Activated naive CD4-positive, alpha-beta T cell treated with anti-CD3 and anti-CD28 coated beads, Interleukin-2, amount 10 ng/mL, durations not matched to agents 7 days and 5 days (primary cell): ENCODE measurements at places on chromosomes 16 and 17.

DNA sequence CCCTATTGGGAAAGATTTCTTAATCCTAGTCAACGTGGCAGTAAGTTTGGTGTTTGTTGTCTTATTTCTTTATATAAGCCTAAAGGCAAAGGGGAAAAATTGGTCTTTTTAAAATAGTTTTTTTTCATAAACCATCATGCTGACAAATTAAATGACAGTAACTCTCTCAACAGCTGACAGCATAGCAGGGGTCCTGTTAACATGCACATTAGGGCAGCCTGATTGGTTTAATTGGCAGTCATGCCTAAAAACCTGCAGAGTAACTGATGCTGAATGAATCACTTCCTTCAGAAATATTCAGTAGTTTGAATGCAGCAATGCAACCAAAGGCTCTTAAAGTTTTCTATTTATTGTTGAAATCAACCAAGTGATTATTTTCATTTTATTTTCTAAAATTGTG, 85.4 kb downstream of the ITFG1 start:
- no peaks in the 10 kb centered on the region for H3K27me3 ChIP-seq
- H3K36me3 ChIP-seq: peaks cover 19% of the 10 kb centered on the region
- H3K4me1 ChIP-seq: no peaks in the 10 kb centered on the region
- H3K4me3 ChIP-seq: no peak overlapping the region
- DNase-seq: no peak

DNA sequence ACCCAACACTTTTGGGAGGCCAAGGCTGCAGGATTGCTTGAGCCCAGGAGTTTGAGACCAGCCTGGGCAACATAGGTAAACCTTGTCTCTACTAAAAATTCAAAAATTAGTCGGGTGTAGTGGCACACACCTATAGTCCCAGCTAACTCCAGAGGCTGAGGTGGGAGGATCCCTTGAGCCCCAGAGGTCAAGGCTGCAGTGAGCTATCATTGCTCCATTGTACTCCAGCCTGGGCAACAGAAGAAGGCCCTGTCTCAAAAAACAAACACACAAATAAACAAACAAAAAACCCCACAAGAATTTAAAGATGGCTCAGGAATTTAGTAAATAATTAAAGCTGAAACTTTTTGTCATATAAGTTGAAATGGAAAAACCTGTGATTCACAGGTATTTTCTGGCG, 2.3 kb upstream of the TMEM170A start:
- no peaks in the 10 kb centered on the region for H3K27me3 ChIP-seq
- H3K4me3 ChIP-seq: no peak overlapping the region
- H3K4me1 ChIP-seq: peaks cover 23% of the 10 kb centered on the region
- peaks cover 4% of the 10 kb centered on the region for H3K36me3 ChIP-seq
- no peak for DNase-seq

GRCh38 chr16:19062706-19063105, 4.7 kb upstream of the COQ7 start:
- H3K27ac ChIP-seq: no peak overlapping the region
- no peak overlapping the region for H3K4me3 ChIP-seq
- H3K36me3 ChIP-seq: no peaks in the 10 kb centered on the region
- H3K4me1 ChIP-seq: peaks cover 8% of the 10 kb centered on the region
- peaks cover 3% of the 10 kb centered on the region for H3K27me3 ChIP-seq

DNA sequence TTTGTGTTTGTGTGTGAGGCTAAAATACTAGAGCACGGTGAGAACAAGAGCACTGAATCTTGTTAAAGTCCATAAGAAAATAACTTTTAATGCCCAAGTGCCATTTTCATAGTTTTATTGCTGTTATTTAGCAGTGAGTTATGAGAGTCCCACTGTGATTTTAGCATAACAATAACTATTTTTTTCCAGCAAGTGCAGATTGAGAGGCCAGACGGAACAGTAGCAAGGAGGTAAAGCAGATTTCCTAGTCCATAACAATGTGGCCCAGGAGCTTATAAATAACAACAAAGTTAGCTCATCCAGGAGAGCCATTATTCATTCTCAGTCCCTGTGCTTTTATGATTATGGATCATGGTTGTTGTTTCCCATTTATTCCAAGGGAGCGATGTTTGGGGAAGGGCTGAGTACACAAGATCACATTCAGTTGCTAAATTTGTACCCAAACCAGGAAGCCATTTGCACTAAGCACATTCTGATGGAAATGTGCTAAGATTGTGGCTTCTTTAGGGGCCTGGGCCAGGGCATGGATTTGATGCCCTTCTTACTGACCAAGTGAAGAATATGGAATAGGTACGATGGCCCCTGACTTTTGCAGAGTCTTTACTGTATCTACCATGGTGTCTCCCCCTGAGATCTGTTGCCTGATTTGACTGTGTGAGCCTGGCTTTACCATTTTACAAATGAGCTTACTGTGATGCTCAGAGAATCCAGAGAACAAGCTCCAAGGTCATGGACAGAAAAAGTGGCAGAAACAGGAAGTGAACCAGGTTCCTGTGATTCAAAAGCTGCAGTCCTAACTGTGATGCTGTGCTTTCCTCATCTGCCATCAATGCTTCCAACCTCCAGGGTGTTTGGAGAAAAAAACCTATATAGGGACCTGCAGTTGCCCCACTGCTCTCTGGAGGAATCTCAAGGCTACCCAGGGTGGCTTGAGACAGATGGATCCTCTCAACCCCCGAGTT, 204.7 kb upstream of the HSBP1 start:
- no peak for DNase-seq
- H3K4me3 ChIP-seq: no peak overlapping the region
- no peak overlapping the region for H3K27ac ChIP-seq
- H3K36me3 ChIP-seq: no peaks in the 10 kb centered on the region

DNA sequence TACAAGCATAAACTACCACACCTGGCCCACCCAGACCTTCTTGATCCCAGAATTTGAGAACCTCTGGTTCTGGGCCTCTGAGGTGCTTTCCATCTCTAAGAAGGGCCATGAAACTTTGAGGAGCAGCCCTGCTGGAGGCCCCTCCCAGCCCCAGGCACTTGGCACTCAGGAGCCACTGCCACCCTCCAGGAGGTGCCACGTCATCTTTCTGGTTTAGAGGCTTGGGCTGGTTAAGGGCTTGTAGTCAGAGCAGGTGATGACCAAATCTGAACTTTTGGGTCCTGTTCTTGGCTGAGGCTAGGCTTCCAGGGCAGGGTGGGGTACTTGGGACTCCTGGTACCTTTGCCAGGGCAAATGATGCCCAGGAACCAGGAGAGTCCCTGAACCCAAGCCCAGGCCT, 13.8 kb upstream of the DLX4 start:
- no peak for DNase-seq
- H3K27me3 ChIP-seq: peaks cover 71% of the 10 kb centered on the region
- H3K4me1 ChIP-seq: no peaks in the 10 kb centered on the region

DNA sequence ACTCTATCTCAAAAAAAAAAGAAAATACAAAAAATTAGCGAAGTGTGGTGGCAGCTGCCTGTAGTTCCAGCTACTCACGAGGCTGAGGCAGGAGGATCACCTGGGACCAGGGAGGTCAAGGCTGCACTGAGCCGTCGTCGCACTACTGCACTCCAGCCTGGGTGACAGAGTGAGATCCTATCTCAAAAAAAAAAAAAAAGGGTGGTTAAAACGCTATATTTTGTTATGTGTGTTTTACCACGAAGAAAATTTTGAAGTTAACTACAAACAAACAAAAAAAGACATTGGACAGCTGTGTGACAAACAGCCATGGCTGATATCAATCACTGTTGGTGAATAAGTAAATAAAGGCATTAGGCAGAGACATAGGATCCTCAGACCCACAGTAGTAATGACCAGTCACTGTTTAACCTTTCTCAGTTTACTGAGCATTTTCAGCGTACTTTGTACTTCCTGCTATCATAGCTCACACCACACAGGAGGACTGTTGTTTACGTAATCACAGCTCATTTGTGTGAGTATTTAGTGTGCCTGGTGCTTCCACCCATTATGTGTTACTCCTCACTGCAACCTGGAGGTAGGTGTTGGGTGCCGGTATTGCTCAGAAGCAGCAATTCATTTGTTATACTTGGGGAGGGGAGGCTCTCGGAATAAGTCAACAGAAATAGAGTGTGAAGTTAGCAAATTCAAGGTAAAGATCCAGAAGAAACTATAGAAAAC, 55.4 kb downstream of the COPRS start:
- DNase-seq: no peak
- no peaks in the 10 kb centered on the region for H3K4me1 ChIP-seq
- peaks cover 8% of the 10 kb centered on the region for H3K27me3 ChIP-seq

- no peak overlapping the region for H3K27ac ChIP-seq
- H3K27me3 ChIP-seq: peaks cover 59% of the 10 kb centered on the region
- H3K4me3 ChIP-seq: no peak overlapping the region
- no peaks in the 10 kb centered on the region for H3K36me3 ChIP-seq
- H3K4me1 ChIP-seq: peaks cover 8% of the 10 kb centered on the region
Measured at GRCh38 chr16:66402591-66403230, 24.4 kb upstream of the BEAN1 start.

DNA sequence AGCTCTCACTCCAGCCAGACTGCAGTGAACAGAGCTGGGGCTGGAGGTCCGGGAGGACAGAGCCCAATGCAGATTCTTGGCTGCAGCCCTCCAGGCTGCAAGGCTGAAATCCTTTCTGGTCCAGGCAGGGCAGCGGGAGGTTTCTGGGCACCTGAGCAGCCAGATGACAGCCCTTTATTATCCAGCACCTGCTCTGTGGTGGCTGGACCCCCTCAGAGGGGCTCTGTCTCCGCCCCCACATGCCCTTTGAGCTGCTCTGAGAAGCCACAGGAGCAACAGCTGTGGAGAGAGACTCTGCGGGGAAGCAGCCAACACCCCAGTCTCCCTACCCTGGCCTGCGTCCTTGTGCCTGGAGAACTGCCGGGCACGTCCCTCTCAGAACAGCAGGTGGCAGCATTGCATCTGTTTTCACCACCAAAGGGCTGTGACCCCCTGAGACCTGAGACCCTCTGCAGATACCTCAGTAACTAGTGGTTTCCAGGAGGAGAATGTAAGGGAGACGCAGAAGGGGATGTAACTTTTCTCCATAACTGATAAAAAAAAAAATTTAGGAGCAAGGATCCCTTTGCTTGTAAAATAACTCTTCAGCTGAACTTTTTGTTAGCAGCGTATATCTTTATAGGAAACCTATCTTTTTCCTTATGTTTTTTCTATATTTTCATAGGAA, 3.7 kb upstream of the CNP start:
- H3K36me3 ChIP-seq: peaks cover 3% of the 10 kb centered on the region
- H3K27ac ChIP-seq: no peak overlapping the region
- DNase-seq: peak; percentile 84
- no peak overlapping the region for H3K4me3 ChIP-seq
- H3K4me1 ChIP-seq: peaks cover 22% of the 10 kb centered on the region

DNA sequence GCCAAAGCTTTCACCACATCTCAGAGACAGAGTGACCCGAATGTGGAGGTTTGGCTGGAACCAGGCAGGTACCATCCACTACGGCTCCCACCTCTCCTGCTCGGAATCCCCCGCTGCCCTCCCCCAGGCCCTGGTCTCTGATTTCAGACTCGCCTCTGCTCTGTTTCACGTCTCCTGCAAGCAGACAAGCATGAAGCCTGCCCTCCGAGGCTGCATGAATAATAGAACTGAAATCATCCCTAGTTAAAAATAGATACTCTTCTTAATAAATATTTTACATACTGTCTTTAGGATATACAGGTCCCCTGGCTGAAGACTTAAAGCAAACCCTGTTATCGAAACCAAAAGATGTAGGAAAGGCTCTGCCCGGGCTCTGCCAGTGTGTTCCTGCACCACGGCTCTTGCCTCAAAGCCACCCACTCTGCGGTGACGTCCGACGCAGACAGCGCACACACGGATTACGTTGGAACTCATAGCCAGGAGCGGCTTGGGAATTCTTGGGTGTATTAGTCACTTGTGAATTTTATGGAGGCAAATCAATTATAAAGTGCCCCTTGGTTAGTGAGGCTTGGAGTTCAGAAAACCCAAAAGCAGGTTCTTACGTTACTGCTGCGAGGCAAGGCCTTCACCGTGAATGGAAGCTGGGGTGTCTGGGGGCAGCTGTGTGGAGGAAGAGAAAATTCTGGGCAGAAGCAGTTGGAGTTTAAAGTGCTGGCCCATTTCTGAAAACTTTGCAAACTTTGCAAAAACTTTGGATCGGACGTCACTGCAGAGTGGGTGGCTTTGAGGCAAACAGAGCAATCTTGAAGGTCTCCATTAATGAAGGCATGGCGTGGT, 25.6 kb upstream of the NPTX1 start:
- DNase-seq: no peak
- H3K27me3 ChIP-seq: peaks cover 81% of the 10 kb centered on the region
- peaks cover 10% of the 10 kb centered on the region for H3K4me1 ChIP-seq
- H3K36me3 ChIP-seq: no peaks in the 10 kb centered on the region

DNA sequence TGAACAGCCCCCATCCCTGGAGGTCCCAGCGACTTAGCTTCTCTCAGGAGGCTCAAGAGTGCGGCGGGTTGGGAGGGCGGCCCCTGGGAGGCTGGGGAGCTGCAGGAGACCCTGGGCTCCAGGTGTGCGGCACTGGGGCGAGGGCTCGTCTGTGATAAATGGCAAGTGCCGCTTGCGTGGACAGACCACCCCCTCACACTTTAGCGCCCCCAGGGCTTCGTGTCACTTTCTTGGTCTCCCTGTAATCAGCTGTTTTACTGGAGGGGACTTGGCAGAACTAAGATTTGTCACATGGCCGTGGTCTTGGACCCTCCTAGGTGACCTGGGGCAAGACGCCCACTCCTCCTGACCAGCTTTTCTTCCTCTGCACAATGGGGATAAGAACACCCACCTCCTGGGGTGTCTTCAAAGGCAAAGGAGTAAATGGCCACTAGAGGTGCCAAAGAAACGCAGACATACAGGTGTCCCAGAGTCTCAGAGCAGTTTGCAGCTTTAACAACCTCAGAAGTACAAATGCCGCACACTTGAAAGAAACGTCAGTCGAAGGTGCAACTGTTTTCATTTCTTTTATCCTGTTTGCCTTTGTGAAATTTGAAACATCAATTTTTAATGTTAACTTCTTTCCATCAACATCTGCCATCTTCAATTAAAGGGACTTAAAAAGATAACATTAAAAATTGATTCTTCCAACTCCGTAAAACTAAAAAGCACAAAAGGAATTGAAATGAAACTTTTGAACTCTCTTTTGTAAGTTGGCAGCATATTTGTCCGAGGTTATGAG, 946 bp downstream of the OSGIN1 start:
- H3K27me3 ChIP-seq: peaks cover 43% of the 10 kb centered on the region
- H3K36me3 ChIP-seq: no peaks in the 10 kb centered on the region
- peak; percentile 52 for DNase-seq
- H3K4me3 ChIP-seq: peak overlapping the region; percentile 64
- H3K27ac ChIP-seq: no peak overlapping the region

DNA sequence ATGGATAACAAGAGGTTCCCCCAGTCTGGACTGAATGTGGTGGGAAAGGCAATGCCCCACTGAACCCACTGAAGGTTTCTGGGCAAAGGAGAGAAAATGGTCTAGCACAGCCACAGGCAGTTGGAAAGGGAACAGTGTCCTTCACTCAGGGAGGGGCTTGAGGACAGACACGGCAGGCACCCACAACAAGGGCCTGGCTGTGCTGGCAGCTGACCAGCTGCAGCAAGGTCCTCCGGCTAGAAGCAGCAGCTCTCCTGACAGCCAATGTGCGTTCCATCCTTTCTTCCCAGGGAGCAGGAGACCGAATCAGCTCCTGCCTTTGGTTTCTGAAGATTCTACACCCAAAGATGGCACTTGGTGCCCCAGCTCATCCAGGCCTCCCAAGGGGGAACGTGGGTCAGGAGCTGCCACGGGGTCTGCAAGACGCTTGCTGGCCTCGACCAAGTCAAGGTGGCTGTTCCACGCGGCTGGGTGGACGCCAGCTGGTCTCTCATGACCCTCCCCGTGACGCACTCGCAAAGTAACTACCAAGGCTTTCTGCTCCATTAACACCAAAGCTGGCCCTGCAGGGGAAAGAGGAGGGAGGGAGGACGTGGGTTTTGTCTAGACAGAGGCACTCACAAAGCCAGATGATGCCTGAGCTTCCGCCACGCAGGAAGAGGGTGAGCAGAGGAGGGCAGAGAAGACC, 11.1 kb downstream of the ABR start:
- H3K27ac ChIP-seq: no peak overlapping the region
- no peaks in the 10 kb centered on the region for H3K4me1 ChIP-seq
- H3K27me3 ChIP-seq: peaks cover 17% of the 10 kb centered on the region
